ENCODE measurements at places on chromosomes 3 and 15.

DNA sequence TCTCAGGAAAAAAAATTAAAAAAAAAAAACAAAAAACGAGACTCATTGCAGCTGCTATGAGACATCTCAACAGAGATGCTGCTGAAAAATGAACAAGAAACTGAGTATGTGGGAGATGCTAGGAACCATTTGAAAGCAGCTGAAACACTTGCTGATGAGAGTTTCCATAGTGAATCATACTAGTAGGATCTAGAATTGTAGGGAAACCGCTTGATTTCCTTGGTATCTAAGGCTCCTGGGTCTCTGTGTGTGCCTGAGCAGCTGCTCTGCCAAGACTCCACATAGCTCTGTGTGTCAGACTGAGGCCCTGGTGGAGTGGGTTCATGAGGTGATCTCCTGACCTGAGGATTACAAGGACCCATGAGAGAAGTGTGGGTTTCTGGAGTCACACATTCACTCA is 313.4 kb upstream of the NECTIN3 start:
- no peak for DNase-seq

DNA sequence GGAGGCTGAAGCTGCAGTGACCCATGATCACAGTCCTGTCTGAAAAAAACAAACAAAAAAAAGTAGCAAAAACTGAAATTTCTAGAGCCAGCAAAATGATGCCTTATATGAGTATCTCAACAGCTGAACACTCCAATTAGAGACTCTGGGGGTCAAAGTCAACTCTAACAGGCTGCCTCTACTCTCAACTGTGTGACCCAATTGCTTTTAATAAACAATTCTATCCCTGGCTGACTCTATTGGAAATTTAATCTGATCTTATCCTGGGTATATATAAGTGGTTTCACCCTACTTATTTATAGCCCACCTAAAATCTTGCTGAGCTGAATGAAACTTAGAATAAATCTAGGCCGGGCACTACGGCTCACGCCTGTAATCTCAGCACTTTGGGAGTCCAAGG is 29.0 kb downstream of the SMARCC1 start:
- no peak for DNase-seq

DNA sequence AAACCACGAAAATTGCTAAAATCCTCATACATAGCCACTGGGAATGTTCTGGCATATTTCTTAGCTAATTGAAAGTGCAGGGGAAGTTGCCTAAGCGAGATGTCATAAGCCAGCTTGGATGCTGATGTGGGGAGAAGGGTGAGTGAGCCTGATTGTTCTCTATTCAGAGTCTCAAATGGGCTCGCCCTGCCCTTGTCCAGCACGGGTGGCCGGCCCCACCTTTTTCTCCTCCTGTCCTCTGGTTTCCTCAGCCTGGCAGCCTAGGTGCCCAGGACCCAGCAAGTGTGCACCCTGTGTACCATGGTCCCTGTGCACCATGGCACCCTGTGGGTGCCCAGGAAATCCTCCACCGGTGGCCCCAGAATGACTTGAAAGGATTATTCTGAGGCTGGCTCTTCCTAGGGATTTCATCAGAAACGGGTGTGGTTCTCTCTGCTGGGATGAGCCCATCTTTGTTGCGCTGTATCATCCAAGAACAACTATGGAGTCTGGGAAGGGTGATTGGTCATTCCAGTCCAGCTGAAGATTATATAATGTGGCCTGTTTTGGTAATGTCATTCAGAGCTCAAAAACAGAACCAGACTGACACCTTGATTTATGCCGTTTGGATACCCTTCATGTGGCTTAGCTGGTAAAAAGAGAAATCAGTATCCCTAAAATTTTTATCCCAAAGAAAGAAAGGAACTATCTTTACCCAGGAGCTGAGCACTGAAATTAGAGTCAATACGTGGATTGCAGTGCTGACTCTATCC is 150.8 kb upstream of the BHLHE40 start:
- no peak for DNase-seq

DNA sequence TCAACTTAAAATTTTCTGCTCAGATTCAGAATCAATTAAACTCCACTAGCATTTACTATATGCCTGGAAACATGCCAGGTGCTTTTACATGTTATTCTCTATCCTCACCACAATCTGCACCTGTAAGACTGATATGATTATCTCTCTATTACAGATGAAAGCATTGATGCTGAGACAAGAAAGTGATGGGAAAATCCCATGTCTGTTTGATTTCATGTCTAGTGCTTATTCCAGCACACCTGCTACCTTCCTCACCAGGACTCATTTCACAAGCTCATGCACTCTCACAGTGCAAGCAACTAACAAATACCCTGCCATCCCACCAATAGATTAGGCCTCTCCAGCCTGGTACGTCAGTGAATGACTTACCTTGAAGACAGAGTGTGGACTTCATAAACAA is 25.0 kb upstream of the BCL6 start:
- no peak for DNase-seq

DNA sequence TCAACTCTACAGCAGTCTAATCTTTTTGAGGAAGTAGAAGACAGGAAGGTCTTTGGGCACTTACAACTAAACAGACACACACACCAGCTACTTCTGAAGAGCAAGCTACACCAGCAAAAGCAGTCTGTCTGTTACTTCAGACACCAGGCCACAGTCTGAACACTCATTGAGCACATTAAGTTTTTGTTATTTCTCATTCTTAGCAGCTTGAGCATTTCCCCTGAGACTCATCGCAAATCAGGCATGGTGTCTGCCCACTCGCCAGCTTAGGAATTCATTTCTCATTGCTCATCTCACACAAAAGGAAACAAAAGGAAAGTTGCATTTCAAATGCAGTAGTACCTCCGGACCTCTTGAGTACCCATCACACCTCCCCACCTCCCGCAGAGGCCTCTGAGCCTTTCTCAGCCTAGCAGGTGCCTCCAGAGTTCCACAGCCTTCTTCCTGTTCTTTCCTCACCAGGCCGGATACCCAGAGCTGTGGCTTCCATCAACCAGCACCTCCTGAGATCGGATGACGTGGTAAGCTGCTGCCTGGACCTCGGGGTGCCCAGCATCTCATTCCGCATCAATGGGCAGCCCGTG is 302.0 kb downstream of the RYR3 start:
- no peak for DNase-seq

DNA sequence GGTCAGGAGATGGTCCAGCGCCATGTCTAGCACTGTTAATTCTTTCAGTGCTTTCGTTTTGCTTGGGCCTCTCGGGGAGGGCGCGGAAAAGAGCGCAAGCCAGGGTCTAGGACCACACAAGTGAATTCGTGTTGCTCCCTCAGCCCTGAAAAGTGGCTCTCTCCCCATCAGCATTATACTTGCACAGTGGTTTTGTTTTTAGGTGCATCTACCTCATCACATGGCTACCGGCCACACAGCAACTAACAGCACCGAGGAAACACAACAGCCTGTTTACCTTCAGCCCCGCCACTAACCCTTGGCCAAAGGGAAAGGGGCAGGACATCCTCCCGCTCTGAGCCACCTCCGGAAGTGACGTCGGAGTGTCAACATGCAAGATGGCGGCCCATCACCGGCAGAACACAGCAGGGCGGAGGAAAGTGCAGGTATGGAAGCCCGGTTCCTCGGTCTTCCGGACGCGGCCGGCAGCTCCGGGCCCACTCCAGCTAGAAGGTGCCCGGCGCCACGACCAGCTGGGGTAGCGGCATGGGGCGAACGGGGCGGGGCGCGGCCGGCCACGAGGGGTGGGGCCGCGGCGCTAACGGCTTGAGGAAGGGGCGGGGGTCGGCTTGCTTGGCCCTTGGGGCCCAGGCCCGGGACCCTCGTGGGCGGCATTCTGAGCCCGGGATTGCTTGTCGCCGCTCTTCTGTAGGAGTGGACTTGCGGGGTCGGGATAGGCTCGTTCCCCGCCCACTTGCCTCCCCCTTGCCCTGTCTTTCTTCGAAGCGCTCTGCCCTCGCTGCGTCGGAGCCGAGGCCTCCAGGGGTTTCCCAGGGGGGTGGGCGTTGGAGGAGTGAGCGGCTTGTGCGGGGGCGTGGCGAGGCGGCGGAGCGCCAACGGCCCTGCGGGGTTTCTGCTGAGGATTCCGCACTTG is at the start of the genes SCN11A and WDR48:
SCN11A (minus strand) TSS at position 296 of the 913 bp plus-strand sequence. CDS start 101,582 bp downstream, outside the sequence.
WDR48 (plus strand) TSS at position 368 of the 913 bp plus-strand sequence; CDS start at position 378, 10 bp downstream.
- DNase-seq: peak; percentile 94

DNA sequence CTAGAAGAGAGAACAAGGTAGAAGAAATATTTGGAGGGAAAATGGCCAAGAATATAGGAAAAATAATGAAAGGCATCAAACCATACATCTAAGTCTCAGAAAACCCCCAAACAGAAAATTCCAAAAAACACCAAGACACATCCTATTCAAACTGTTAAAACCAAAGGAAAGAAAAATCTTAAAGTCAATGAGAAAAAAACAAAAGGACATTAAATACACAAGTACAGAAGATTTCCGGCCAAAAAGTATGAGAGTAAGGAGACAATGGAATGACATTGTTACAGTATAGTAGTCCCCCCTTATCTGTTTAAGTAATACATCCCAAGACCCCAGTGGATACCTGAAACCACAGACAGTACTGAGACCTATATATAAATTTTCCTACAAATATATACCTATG is 18.8 kb downstream of the CLASP2 start:
- no peak for DNase-seq

GRCh38 chr3:171860830-171861535 is 17.8 kb downstream of the TMEM212 start:
- DNase-seq: no peak

DNA sequence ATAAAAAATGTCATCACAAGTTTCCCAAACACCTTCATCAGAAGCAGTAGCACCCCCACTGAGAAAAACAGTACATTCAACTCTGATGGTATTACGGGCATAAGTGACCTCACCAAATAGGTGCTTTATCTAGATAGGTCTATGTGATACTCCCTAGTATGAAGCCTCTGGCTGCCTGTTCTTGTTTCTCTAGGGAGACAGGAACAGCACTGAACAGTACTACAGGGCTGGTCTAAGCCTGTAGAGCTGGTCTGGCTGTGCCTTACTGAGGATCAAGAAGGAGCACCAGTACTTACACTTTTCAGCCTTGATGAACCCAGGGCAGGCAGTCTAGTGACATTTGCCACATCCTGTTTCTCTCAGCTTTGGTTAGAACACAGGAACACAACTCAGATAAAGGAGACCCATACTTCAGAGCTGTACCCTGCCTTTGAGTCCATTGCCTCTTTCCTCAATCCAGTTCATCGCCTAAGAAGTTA is 35.9 kb downstream of the OXNAD1 start:
- no peak for DNase-seq

- DNase-seq: peak; percentile 29
Measured at GRCh38 chr15:65829130-65829764, 37.2 kb upstream of the DENND4A start.

DNA sequence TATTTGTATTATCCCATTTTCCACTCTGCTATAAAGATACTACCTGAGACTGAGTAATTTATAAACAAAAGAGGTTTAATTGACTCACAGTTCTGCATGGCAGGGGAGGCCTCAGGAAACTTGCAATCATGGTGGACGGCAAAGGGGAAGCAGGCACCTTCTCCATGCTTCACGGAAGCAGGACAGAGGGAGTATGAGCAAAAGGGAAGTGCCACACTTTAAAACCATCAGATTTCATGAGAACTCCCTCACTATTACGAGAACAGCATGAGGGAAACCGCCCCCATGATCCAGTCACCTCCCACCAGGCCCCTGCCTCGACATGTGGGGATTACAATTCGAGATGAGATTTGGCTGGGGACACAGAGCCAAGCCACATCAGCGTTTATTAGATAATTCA is 172.8 kb downstream of the NR2F2 start:
- no peak for DNase-seq
